Stimulated activated CD4-positive, alpha-beta T cell treated with anti-CD3 and anti-CD28 coated beads, Interleukin-1b, Interleukin-23, amount 100 ng/mL, for 1 hour (primary cell): ENCODE measurements at places on chromosomes 7 and 10.

- DNase-seq: no peak
These were observed 223.0 kb downstream of the SNX10 start for GRCh38 chr7:26514633-26515032.

DNA sequence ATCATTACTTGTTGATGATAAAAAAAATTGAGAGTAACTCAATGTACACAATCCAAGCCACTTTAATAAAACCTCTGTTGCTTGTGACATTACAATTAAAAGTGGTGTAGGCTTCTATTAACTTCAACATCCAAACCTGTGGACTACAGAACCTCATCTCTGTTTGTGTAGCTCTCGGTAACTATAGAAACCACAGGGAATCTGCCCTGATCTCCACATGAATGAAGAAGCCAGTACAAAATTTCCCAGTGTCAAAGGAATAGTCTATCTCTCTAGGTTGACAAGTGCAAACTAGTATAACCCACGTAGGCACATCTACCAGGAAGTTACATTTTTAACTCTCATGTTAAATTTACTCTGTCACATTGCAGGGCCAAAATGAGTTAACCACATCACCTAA, 204.3 kb downstream of the CHCHD3 start:
- DNase-seq: no peak

GRCh38 chr10:66627156-66627555, 298.7 kb upstream of the LRRTM3 start:
- no peak for DNase-seq

- DNase-seq: no peak
These were observed 17.7 kb downstream of the ABCA13 start for GRCh38 chr7:48188776-48189520.

GRCh38 chr10:121899727-121900126, 28.1 kb downstream of the ATE1 start:
- DNase-seq: no peak

DNA sequence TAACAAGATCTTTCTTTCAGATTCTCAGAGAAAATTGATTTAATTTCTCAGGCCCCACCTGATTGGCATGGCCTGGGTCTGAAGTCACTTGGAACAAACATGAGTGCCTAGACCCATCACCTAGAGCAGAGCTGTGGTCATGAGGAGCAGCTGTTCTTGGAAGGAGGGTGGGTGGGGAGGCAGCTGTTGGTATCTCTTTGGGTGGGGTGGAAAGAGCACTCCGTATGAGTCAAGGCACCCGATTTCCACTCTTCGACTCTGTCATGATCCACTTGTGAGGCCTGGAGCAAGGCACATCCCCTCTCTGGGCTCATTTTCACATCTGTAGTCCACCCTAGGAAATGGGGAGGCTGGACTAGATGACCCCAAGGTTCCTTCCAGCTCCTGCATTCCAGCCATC, 156.7 kb downstream of the C10orf105 start:
- DNase-seq: no peak

- no peak for DNase-seq
These were observed 38.5 kb downstream of the MCMBP start for GRCh38 chr10:119834188-119834587.

- no peak for DNase-seq
These were observed 171.0 kb upstream of the TRIM24 start for GRCh38 chr7:138289082-138289481.

DNA sequence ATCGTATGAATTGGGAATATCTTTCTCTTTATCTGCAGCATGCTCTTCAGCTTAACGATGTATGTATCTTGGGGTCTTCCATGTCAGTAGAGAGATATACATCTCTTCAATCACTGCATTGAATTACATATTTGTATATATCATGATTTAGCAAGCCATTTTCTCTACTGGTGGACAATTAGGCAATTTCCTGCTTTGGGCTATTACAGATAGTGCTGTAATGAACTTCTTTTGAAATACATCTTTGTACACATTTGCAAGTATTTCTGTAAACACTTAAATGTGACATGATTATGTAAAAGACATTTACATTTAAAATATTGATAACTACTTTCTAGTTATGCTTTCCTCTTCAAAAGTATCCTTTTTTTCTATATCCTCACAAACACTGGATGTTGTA, 199.0 kb downstream of the PPP1R9A start:
- DNase-seq: no peak

DNA sequence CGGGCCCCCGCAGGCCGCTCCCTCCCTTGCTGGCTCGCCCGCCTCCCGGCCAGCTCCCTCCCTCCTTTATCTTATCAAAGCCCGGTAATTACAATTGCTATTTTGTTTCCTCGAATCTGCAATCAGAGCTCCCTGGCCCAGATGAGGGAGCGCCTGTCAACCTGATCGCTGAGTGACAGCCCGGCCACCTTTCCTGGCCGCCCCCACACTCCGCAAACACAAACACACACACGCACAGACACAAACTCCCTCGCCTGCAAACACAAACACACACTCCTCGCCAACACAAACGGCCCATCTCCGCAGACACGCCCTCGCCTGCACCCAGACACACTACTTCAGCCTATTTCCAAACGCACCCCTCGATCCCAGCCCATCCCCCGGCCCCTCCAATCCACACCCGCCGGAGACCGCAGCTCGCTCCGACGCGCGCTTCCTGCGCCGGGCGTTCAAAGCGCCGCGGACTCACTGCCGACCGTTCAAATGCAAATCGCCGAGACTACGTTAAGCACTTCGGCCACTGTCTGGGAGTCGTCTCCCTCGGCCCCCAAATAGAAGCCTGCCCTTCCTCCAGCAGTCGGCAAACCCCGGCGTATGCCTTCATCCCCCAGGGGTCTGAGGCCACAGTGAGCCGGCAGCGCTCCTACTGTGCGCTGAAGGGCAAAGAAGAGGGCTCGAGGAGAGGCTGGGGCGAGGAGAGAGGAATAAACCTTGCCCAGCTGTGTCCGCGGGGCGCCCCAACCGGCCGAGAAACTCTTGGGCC, 3.0 kb upstream of the FGF8 start:
- DNase-seq: no peak

- DNase-seq: no peak
These were observed 1.1 kb downstream of the DEPP1 start for GRCh38 chr10:44977287-44978212.
